ENCODE measurements at places on chromosomes 16 and 17.

- no peak for DNase-seq
Measured at GRCh38 chr16:24253192-24253591, 2.9 kb upstream of the CACNG3 start.

DNA sequence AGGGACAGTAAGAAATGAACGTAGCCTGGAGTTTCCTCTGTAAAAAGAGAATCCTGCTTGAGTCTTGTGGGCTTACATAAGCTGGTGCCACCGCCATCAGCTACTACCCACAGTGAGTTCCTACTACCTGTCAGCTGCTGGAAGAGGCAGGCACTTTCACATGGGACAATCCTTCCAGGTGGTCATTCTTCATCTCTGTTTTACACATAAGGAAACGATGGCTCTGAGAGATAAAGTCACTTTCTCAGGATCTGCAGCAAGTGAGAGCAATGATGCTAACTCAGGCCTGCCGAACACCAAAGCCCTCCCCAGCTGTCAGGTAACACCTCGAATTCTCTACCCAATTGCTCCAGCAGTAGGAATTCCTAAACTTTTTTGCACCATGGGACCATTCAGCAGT lies 26.6 kb downstream of the PIK3R5 start:
- DNase-seq, result no peak

DNA sequence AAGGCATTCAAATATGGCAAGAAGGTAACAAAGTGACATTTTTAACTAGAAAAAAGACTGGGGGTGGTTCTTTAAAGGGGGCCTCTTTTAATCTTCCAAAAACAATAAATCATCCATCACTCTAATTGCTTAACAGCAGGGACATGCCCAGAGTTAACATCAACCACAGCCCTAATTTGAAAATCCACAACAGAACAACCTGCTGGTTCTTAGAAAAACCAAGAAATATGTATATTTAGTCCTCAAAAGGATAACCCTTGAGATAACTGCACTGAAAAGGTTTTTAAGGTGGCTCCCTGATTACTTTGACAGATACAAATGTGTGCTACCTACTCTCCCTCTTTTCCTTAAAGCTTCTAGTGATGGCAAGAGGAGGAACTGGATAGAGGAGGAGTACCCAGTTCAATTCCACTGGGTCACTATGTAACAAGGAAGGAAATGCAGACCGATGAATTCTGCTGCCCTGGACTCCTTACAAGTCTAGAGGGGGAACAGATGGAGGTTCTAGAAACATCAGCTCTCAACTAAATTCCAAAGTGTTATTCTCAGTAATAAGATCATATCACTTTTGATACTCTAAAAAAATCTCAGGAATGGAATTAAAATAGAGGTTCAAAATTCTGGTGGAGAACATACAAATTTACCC lies 54.3 kb downstream of the N4BP1 start:
- no peak for DNase-seq

- peak; percentile 75 for DNase-seq
Measured at GRCh38 chr17:10316801-10317542, 55.8 kb downstream of the MYH13 start.

DNA sequence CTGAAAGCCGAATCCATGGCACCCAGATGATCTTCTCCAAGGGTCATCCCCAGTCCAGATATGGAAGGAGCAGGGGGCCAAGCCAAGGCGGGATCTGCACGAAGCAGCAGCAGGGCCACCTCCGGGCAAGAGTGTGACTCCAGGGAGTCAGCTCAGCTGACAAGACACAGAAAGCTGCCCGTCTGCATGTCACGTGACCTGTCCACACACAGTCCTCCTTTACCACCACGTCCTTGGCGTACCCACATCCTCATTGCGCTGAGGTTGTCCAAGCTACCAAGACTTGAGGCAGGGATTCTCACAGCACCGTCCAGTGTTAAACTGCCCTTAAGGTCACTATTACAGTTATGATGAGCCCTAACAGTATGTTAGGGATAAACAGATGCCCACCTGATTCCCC lies 11.3 kb upstream of the CYTH1 start:
- no peak for DNase-seq

DNA sequence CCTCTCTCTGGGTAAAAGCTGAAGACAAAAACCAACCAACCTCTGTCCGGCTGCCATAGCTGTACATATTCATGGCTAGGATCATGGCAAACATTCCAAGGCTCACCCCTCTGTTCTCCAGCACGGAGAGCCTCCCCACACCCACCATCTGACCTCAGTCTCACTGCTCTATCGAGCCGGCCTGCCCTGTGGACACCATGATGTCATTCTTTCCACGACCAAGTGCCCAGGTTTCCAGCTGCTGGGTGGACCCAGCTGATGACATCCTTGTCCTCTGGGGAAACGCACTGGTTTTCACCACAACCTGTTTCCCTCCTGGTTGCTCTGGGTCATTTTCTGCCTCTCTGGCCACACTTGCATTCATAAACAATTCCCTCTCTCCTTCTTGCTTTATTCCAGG lies 67.7 kb downstream of the NDEL1 start:
- DNase-seq, result peak; percentile 37

- no peak for DNase-seq
Measured at GRCh38 chr16:14301169-14302030, 230.3 kb downstream of the MRTFB start.

DNA sequence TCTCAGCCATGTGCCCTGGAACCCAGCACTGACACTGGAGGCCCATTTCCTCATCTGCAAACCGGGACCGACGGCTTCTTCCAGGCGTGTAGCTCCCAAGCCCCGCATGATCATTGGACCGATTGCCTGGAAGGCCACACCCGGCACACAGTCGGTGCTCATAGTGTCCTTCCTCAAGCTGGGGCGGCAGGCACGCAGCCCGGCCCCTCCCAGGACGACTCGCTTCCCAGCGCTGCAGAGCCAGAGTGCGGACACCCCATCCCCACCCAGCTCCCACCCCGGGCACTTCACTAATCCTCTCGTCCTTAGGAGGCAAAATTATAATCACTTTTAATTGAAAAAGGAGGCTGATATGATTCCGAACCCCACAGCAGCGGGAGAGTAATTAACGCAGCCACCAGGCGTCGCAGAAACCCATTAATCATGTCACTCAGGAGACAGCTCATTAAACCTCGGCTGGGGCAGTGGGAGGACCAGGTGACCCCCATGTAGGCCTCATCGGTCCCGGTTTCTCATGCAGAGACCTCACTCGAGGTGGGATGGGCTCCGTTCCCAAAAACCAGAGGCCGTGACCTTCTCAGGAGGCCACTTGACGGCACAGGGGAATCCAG lies 33.1 kb downstream of the ZNF469 start:
- DNase-seq, result no peak

DNA sequence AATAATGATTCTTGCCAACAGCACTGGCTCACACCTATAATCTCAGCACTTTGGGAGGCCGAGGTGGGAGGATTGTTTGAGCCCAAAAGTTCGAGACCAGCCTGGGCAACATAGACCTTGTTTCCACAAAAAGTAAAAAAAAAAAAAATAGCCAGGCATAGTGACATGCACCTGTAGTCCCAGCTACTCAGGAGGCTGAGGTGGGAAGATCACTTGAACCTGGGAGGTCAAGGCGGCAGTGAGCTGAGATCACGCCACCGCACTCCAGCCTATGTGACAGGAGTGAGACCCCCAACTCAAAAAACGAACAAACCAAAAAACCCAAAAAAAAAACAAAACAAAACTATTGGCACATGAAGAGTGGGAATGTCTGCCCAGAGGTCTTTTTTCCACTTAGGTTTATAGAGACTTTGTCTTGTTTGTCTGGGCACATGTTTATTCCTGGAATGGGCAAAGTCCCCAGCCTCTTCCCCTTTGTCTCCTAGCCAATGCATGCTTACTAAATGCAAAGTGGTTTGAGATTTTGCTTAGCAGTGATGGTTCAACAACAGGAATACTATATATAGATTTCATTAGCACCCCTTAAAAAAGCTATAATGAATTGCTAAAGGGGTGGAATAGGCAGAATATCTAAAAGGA lies 25.9 kb downstream of the NMT1 start:
- no peak for DNase-seq

GRCh38 chr16:55527885-55528284 lies 19.0 kb downstream of the LPCAT2 start:
- no peak for DNase-seq

DNA sequence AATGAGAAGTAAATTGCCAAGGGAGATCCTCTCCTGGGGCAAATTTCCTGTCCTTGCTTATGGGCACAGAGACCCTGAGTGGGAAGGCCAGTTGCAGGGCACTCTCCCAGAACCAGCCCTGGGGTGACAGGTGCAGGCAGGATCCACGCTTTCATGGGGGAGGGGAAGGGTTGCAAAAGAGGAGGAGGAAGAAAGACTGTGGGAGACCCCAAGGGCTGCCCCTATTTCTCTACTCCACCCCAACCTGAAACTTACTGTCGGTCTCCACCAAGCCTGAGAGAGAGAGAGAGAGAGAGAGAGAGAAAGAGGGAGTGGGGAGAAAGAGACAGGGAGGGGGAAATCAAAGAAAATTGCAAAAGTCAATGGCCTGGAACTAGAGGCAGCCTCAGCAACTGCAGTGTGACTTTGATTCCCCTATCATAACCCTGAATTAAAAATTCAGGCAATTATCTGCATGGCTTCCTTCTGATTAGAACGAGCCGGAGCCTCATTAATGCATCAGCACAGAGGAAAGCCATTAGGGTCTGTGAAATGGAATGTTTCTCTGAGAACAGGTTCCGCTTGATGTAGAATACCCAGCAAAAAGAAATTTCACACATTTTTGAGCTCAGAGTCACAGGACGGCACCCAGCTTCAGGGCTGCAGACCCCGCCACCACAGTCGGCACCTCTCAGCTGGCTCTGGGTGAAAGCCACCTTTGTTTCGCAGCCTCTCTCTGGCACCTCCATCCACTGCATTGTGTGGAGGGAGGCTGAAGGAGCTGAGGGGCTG lies 45.1 kb upstream of the HNF1B start:
- no peak for DNase-seq

DNA sequence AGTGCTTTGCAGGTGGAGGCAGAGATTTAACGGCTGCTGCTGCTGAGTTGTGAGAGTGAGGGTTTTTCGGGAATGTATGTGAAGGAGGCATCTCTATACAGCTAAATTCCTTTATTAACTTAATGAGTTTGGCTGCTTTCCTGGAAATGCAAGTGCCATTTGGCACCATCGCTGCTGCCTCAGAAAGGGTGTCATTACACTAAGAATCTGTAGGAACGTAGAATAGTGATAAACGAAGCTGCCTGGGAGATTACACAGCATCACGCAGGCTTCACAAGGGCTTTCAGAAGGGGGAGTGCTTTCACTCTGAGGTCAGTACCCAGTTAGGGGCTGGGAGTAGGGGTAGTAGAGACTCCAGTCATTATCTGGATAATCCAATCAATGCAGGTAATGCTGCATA lies 14.1 kb upstream of the NLRP1 start:
- DNase-seq, result no peak

DNA sequence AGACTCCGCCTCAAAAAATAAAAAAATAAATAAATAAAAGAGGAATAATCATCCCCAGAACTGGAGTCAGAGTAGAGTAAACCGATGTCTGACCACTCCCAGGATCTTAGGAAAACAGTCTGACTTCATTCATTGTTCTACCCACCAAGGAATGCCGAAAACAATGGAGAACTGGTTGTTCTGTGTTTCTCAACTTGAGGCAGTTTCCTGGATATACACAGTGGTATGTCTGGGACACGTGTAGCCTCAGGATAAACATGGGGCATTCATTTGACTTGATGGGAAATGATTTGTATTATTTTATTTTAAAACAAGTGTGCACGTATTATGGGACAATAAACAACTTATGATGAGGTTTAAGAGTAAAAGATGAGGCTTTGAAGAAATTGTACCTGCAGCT lies 32.8 kb upstream of the PAFAH1B1 start:
- no peak for DNase-seq

GRCh38 chr17:66250686-66251085 lies 21.5 kb upstream of the APOH start:
- DNase-seq, result no peak

- no peak for DNase-seq
Measured at GRCh38 chr16:84706856-84707255, 7.1 kb downstream of the USP10 start.

DNA sequence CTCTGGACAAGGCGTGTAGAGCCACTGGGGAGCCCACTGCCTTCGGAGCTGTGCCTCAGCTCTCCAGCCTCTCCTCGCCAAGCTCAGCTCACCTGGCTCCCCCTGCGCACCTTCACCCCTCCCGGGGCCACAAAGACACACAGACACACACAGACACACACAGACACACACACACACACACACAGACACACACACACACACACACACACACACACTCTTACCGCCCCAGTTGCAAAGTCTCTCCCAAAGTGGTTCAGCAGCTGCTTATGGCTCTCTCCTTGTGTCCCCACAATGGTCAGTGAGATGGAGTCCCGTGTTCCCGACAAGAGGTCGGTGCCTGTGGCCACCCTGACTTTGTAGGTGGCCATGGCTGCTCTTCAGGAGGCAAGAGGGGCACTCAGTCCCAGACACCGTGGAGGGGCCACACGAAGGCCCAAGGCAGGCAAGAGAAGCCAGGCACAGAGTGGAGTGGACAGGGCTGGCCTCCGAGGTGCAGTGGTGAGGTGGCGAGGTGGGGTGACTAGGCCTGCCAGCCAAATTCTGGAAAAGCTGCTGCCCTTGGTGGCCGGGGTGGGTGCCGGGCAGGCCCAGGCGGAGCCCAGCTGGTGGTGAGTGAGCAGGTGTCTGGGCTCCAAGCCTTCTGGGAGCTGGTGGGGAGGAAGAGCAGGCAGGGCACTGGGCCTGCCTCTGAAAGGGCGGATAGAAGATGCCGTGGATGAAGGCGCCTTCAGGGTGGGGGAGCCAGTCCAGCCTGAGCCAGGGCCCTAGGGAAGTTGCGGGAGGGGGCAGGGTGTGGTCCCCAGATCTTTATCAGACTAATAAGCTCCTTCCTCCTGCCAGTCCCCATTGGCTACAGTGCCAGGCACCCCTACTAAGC lies at the start of gene ALOX12B:
TSS of gene ALOX12B (minus strand) at position 642 of the 877 bp plus-strand sequence. CDS start at position 368, 274 bp downstream.
- DNase-seq, result no peak

- DNase-seq, result peak; percentile 3
Measured at GRCh38 chr17:79943347-79944241, 92.1 kb downstream of the TBC1D16 start.

All from left ventricle myocardium inferior (tissue), 1 donor.